ENCODE measurements at places on chromosomes 5 and 9.

GRCh38 chr5:53963958-53964357, 346.4 kb downstream of the ARL15 start:
- DNase-seq = no peak

GRCh38 chr9:89177944-89178829, at the start of gene SHC3:
Gene SHC3 (minus strand): TSS chr9:89178818. CDS start chr9:89178460, 358 bp downstream.
- DNase-seq = no peak

- DNase-seq = no peak
Measured at GRCh38 chr5:147635882-147636728, 126.2 kb upstream of the DPYSL3 start.

DNA sequence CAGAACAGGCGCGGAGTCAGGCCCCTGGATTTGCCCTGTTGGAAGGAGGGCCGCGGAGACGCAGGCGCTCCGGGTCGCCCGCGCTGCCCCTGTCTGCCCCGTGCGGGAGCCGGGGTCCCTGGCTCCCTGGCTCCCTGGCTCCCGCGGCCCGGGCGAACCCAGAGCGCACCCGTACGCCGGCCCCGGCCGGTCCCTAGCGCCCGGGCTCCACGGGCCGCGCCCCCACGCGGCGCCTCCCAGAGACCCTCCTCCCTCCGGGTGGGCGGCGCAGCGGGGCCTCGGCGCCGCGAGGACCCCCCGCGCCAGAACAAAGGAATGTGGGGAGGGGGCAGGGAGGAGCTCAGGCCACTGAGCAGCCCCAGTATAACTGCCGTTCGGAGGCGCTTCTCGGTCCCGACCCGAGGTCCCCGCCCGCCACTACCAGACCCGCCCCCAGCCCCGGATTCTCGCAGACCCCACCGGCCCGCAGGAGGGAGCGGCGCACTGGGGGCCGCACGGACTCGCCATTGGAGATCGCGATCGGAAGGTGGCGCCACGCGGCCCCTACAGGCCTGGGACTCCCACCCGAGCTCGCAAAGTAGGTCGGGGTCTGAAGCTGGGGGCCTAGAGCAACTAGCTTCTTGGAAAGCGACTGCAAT, 2.4 kb downstream of the NFIL3 start:
- no peak for DNase-seq

DNA sequence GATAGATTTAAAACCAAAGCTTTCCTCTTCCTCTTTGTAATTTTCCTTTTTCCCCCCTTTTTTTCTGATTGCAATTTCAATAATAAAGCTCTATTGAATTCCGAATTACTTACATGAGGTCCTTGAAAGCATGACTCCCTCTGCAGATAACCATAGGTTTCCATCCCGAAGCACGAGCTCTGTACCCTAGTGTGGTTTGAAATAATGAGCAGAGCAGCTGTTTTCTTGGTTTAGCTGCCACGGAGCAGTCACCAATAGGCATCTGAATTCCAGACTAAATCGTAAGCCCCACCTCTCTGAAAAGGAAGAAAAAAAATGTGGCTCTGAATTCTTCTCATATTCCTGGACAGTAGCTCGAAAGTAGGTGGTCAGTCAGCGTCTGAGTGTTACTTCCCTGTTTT, 18.5 kb upstream of the GNE start:
- no peak for DNase-seq

DNA sequence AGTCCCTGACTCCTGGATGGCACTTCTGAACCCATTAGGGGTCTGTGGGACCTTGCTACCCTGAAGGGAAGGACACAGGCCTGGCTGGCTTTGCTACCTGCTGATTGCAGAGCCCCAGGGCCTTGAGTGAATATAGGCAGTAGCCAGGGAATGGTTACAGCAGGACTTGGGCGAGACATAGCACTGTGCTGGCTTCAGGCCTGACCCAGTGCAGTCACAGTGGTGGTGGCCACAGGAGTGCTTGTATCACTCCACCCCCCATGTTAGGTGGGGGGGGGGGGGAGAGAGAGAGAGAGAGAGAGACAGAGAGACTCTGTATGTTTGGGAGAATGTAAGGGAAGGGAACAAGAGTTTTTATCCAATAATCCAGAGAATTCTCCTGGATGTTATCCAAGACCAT, 439.3 kb upstream of the ZNF608 start:
- no peak for DNase-seq

DNA sequence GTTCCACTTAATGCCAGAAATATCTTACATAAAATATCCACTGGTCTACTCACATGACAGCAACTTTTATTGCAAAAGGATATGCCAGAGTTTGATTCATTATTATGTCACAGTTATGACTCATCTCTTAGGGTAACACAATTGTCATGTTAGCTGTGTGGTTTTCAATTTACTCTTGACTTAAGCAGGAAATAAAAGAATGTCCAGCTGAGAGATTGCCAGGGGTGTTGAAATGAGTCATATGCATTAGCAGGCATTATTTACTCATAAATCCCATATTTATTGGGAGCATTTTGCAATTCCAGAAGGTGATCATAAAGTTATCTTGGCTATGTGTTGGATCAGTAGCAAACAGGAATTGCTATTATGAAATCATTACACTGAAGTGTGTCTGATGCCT, 1164.6 kb upstream of the CDH18 start:
- peak; percentile 95 for DNase-seq
